ENCODE measurements at places on chromosomes 12 and 14.

- DNase-seq: no peak
Measured at GRCh38 chr14:105137481-105138020, 31.0 kb downstream of the JAG2 start.

DNA sequence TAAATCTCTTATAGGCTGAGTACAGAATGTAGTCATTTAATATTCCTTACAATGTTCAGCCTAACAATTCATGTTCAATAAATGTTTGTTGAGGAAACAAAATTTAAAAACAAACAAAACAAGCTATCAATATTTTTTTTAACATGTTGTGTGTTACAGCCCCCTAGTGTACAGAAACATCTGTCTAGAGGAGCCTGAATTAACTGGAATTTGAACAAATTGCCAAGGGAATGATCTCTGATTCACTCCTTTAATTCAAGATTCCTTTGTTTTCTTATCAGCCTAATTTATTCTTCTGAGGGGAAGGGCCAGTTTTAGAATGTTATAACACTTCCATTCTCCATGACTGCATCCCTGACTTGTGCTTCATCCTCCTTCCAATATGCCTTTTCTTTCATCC is 127.2 kb downstream of the CMAS start:
- no peak for DNase-seq

DNA sequence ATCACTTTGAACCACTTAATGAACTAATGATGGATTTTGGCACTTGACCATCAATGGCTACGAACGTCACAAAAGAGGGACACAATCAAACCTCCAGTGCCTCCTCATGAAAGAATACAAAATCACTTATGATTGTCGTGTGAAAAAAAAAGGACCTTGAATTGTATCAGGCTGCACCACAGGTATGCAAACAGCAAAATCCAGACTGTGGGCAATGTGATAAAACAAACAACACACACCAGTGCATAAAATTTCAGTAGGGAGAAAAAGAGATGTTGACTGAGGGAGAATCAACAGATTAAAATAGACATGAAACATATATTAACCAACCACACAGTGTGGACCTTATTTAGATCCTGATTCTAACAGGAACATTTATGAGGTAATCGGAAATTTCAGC is 2.6 kb downstream of the TSPAN8 start:
- DNase-seq: no peak

DNA sequence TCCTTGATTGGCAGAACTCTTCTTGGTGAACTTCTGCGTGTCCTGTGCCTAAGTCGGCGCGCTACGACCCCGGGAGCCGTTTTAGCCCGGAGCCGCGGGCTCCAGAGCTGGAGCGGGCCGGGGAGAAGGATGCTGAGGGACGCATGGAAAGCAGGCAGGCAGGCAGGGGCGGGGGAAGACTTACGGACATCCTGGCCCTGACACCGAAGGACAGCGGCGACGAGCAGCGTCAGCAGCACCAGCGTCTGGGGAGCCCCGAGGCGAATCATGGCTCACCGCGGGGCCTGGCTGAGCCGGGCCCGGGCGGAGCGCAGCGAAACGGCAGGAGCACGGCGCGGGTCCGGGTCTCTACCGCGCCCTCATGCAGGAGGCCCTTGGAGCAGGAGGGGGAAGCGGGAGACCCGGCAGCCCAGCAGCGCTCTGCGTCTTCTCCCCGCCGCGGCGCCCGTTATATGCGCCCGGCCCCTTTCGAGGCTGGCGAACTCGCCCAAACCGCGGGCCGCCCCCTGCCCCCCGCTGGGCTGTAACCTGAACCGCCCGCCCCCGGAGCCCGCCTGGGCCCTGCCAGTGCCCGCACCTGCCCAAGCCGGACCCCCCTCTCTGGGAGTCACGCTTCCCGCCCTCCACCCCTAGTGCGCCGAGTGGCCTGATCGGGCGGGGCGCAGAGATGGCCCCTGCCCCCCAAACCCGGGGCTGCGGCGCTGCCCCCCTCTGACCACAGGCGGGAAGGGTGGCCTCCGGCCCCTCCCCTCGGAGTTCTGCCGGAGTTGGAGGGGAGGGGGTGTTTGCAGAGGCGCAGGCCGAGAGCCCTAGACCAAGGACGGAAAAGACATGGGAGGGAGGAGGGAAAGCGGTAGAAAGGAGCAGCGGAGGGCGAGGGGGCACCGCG is at the start of gene COL2A1:
Gene COL2A1, minus strand, starts transcription at position 424 of the 889 bp plus-strand sequence. Its CDS starts 155 bp downstream, at position 269.
- DNase-seq: no peak

- DNase-seq: no peak
Measured at GRCh38 chr12:27583057-27583797, 59.2 kb downstream of the PPFIBP1 start.

GRCh38 chr12:1553987-1554982 is 40.1 kb downstream of the FBXL14 start:
- DNase-seq: no peak

DNA sequence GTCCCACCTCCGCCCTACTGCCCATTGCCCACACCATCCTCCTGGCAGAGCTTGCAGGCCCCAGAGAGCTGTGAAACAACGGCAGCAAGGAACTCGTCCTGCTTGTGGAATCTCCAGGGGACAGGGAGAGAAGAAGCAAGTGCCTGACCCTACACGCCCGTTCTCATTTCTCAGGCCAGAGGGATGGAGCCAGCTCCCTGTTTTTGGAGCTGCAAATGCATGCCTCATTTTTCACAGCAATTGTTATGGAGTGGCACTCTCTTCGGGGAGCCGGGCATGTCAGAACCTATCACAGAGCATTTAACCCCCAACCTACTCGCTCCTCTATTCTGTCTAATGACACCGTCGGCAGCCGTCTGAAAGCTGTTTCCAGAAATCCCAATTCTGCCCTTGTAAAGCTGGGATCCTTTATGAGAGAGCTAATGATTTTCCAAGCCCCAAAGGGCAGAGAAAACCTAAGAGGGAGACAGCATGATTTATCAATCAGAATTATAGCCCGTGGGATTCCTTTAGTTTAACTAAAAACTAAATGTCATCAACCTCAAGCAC is 222.3 kb upstream of the NOS1 start:
- DNase-seq: no peak

GRCh38 chr12:113049976-113050742 is 6.4 kb upstream of the DTX1 start:
- no peak for DNase-seq
